Stimulated activated CD4-positive, alpha-beta T cell treated with anti-CD3 and anti-CD28 coated beads, Interleukin-1b, Interleukin-23, amount 100 ng/mL, for 1 hour (primary cell): ENCODE measurements at places on chromosomes 7 and 10.

- DNase-seq = no peak
Observed at GRCh38 chr10:112991888-112992491, 41.9 kb downstream of the TCF7L2 start.

DNA sequence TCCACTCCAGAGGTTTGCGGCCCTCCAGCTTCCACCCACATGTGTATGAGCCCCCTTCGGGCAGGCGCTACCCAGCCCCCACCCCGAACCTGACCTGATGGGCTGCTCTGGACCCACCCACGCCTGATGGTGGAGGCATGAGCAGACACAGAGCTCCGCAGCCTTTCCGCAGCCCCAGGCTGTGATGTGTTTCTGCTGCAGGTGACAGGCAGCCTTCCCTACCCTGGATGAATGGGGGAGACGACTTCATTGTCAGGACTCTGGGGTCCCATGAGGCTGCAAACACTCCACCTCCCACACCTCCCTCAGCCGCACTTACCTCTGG lies 61.2 kb downstream of the OAT start:
- no peak for DNase-seq

GRCh38 chr10:5449823-5450222 lies 37.5 kb downstream of the NET1 start:
- no peak for DNase-seq

DNA sequence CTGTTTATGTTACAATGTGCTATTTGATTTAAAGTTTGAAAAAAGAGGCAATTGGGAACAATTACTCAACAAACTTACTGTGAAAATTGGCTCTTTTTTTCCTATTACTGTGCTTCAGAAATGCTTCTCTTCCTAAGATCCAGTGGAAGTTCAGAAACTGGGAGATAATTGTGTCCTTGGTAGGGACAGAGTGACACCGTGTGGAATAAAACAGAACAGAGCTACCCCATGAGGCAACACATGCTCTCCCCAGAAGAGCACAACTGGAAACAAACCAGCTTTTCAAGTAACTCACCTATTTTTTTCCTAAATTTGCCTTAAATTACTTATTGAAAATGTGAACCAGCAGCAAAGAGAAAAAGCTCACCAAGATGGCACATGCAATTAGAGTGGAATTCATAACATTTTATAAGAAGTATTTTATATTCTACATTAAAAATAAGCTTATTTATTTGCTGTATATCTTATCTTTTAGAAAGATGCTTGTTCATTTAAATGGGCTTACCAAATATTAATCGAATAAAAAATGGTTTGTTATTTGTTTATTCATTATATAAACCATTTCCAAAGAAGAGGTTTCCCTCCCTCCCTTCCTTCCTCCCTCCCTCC lies 346.1 kb upstream of the ANKRD30A start:
- DNase-seq = no peak

DNA sequence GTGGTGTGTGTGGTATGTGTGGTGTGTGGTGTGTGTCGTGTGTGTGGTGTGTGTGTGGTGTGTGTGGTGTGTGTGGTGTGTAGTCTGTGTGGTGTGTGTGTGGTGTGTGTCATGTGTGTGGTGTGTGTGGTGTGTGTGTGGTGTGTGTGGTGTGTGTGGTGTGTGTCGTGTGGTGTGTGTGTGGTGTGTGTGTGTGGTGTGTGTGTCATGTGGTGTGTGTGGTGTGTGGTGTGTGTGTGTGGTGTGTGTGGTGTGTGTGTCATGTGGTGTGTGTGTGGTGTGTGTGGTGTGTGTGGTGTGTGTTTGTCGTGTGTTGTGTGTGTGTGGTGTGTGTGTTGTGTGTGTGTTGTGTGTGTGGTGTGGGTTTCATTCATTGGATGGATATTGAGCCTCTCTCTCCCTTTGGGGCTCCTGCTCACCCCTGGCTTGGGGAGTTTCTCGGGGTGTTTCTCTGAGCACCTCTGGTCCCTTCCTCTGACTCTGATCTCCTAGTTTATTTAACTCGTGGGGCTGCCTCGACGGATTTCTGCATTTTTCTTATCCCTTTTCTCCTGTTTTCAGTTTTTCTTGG lies 145.8 kb downstream of the DNAJB6 start:
- DNase-seq = no peak

DNA sequence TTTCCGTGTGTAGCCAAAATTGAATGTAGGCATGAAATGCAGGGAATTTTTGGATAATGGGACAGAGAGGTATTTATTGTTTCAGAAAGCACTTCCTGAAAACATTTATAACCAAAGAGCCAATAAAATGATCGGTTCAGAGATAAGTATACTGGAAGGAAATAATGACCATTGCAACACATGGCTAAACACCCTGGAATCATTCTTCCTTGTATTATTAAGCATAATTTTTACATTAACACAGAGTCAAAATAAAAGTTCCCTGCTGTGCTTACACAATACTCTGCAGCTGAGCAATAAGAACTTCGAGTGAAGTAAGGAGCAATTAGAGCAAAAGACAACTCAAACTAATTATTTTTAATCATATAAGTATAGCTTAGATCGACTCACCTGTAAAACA lies 648.3 kb downstream of the TNS3 start:
- no peak for DNase-seq

GRCh38 chr10:5387169-5387568 lies 17.5 kb downstream of the TUBAL3 start:
- DNase-seq = no peak

DNA sequence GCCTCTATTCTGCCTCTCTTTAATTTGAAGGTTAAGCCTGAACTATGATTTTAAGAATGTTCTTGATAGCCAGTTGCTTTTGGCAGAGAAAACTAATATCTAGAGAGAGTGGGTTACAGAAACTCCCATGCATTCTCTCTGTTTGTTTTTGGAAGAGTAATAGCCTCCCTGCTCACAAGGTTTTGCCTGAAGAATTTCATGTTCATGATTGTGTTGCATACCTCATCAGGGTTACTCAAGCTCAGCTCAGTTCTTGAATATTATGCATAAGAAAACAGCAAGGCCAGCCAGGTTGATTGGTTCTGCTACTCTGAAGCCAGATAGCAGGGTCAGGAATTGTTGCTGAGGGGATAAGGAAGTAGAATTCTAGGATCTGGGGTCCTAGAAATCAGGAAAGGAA lies 137.4 kb downstream of the MDFIC start:
- no peak for DNase-seq

DNA sequence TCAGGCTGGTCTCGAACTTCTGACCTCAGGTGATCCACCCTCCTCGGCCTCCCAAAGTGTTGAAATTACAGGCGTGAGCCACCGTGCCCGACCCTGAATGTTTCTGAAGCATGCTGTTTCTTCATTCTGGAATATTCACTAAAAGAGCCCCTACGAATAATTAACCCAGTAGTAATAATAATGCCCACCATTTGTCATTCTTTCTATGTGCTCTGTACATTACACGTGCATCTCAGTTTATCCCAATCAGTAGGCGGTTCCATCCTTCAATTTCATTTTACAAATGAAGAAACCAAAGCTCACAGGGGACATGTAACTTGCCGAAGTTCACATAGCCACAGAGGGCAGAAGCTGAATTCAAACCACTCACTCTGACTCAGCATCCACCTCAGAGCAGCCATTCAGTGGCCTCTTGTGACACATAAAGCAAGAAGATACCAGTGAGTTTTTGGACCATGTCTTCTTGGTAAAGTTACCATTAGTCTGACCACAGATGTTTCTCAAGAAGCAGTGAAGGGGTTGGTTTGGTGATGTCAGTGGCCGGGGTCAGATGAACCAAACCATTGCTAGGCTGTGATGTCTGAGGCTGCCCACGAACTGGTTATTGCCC lies 71.9 kb upstream of the DUSP5 start:
- DNase-seq = no peak

DNA sequence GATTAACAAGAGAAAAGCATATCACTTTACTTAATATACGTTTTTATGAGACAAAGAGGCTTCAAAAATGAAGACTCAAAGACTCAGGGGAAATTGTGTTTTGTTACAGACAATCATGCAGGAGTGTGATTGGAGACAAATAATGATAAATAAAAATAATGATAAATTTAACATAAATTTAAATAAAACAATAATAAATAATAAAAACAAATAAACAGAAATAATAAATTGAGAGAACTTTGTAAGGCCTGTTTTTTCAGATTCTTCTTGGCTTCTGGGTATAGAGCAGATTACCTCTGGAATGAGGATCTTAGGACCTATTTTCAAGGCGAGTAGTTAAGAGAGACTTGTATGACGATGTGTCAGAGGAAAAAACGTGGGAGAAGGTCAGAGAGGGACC lies 271.4 kb upstream of the POT1 start:
- no peak for DNase-seq

DNA sequence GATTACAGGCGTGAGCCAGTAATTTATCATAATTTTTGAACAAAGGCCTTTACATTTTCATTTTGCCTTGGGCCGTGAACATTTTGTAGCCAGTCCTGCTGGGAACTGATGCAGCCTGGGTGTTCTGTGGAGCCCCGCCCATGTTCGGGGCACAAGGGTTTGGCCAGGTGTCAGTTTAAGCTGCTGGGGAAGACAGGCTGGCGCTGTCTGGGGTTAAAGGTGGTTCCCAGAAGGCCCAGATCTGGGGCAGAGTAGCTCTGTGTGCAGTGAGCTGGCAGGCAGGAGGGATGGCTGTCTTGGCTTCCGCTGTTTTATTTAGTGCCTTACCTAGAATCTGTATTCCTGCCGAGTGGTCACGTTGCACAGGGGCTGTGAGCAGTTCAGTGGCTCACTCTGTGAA lies 50.2 kb downstream of the DOCK1 start:
- no peak for DNase-seq

- no peak for DNase-seq
Observed at GRCh38 chr10:68604441-68604840, 44.3 kb downstream of the TET1 start.

DNA sequence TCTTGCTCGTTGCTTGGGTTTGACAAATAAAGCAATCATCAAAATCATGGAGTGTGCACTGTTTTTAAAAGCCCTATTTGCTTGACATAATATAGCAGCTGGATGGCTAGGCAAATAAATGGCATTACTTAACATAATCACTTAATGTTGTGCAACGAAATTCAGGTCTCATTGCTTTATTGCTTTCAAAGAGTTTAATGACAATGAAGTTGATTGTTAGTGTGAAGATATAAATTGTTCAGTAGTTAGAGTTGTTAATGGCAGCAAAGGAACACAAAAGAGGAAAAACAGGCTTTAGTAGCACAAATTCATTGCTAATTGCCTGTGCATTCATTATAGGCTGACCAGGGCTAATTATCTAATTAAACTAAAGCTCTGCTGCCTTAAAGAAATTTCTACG lies 7.6 kb upstream of the ADO start:
- DNase-seq = no peak

DNA sequence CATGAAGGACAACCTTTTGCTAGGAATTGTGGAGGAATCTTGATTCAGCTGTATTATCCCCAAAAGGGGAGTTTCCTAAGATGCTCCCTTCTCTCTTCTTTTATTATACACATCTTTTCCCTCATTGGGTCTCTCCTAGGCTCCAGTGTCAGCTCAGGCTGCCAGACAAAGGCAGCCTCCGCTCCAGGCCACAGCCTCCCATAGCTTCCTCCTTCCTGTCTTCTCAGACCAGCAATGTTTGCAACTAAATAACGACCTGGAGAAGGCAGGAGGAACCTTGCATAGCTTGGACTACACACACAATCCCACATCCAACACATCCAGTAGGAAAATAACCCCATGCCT lies 12.3 kb downstream of the SFXN3 start:
- DNase-seq = no peak

DNA sequence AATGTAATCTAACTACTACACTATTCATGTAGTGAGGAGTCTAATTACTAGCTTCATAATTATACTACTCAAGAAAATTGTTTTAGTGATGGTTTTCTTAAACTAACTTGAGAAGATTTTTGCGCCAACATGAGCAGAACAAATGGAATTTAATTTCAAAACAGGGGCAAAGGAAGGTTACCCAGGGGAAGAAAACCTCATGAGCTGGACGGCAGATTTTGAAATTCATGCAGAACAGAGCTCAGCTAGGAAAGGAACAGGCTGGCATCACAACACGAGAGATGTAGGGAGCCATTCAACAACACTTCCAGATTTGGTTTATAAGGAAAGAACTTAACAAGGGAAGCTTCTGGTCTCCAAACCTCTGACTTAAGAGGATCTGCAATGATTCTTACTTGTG lies 235.3 kb upstream of the PRKCQ start:
- DNase-seq = no peak

GRCh38 chr10:118914629-118915028 lies 114.9 kb upstream of the NANOS1 start:
- DNase-seq = no peak

GRCh38 chr10:117532451-117533107 lies 10.0 kb upstream of the EMX2 start:
- DNase-seq = no peak

DNA sequence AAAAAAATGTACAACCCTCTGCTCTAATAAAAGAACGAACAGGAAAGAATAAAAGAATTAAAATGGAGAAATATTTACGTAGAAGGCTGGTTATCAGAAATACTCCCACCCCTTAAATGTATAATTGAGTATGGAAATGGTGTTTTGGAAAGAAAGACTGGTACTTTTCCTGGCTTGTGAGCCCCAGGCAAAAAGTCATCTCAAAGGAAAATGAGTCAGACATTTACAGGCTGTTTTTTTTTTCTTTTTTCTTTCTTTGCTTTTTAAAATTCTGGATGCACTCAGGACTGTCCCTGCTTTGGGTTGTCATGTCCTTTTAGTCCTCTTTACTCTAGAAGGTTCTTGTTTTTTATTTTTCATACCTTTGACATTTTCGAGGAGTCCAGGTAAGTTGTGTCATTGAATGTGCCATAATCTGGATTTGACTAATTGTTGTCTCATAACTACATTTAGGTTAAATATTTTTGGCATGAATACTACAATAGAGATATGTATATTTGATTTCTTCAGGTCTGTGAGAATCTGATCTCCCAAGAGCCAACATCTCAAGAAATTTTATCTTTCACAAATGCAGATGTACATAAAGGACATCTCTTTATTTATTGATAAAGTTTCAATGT lies 313.0 kb upstream of the GLI3 start:
- no peak for DNase-seq
